Cortex of kidney (tissue), 1 donor: ENCODE measurements at places on chromosomes 5 and 9.

DNA sequence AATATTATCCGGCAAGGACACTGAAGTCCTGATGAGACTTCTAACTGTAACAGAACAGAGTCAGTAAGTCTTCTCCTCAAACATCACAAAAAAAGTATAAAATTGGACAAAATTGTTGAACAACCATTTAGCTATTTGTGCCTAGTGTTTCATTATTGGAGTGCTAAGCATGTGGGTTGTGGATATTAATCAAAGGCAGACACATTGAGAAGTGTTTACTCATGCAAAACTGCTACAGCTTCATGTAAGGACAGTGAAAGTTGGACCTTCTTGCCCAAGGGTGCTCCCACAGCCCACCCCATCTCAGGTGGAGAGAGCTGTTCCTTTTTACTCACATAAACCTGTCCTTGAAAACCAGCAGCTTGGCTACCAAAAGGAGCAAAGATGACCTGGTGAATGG is 355.1 kb upstream of the DAB2 start:
- DNase-seq = no peak

DNA sequence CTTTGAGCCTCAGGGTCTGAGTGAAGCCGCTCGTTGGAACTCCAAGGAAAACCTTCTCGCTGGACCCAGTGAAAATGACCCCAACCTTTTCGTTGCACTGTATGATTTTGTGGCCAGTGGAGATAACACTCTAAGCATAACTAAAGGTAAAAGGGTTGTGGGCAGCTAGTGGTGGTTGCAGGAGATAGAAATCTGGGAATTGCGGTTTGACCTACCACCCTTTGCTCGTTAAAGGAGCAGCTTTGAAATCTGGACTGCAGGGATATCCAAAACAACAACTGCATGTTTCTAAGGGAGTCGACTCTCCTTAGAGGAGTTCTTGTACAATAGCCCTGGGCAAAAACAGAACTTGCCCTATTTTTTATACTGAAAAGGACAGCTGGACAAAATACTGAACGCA is 19.0 kb downstream of the ABL1 start:
- no peak for DNase-seq

DNA sequence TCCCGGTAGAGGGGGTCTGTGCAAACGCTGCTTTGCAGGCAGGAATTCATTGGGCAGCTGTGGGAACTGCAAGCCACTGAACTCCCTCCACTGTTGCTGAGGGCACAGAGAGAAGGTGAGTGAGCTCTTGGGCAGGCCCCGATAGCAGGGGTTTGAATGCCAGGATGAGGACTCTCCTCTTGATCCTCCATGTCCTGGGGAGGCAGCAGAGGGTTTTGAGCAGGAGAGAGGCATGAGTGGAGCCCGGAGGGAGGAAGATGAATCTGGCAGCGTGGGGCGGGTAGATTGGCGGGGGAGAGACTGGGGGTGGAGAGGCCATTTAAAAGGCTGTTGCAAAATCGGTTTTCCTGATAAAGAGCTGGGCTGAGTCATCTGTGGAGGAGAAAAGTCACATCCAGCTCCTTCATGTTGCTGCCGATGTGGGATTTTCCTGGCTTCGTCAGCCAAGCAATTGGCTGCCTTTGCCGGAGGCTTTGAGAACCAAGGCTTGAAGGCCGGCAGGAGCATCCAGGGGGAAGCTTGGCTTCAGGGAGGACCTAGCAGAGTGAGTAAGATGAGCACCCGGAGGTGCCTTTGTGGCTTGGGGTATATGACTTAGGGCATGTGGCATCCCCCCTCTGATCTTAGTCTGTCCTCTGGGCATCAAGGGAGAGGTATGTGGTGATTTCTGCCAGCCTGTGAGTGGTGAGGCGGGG is at the start of gene SYNPO:
Gene SYNPO, plus strand, starts transcription at position 350 of the 695 bp plus-strand sequence. CDS start 7,616 bp downstream, outside the sequence.
- DNase-seq = no peak

DNA sequence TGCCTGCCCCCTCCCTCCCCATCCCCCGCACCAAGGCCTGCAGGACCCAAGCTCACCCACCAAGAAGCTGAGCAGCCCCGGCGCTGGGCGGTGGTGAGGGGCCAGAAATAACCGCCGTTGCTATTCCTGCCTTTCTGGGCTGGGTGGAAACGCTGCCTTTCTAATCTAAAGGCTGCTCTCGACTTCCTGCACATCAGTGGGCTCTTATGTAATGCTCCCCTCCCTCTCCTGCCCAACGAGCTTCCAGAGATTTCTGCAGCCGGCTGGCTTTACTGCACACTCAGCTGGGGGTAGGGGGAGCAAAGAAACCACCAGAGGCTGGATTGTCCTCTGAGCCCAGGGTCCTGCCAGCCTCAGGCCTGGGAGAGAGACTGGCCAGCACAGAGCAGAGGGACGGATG is 6.9 kb upstream of the EGR1 start:
- DNase-seq = no peak

DNA sequence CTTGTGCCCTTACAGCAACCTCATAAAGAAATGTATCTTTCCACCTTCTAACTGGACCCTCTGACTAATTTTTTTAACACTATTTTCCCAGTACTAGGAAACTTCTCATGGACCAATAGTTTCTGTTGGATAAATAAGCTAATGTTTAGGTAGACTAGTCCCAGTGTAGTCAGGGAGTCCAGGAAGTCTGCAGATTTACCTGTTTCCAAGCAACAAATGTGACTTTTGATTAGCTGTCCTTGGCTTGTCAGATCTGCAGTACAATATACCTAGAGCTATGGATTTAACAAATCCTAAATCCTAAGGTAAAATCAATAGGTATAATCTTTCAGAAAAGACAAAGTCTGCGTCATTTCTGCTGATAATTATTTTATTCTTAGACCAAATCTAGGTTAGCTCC is 55.7 kb downstream of the FAM174A start:
- no peak for DNase-seq

- DNase-seq = no peak
Observed at GRCh38 chr5:74579215-74579614, 61.3 kb downstream of the ENC1 start.

DNA sequence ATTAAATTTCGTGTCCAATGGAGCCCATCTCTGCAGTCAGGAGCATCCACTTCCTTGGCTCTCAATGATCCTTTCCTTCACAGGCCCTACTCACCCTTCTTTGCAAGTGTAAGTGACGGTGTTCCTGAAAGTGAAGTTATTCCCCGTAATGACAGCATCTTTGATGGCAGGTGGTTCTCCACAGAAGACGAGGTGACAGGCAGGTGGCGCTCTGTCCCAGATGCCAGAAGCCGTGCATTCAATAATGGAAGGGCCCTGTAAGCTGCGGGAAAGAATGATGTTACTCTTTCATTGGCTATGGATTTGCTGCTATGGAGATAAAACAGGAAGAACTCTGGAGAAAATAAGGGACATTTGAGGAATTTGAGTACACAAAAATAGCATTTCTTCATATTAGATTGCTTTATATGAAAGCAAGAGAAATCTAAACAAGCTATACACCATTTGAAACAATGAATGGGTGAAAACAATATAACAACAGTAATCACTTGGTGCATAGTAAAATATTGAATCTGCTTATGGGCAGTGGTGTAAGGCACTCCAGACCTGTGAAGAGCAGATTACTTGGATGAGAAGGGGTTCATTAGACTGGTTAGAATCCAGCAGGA is 89.9 kb upstream of the TXNDC8 start:
- DNase-seq = no peak

DNA sequence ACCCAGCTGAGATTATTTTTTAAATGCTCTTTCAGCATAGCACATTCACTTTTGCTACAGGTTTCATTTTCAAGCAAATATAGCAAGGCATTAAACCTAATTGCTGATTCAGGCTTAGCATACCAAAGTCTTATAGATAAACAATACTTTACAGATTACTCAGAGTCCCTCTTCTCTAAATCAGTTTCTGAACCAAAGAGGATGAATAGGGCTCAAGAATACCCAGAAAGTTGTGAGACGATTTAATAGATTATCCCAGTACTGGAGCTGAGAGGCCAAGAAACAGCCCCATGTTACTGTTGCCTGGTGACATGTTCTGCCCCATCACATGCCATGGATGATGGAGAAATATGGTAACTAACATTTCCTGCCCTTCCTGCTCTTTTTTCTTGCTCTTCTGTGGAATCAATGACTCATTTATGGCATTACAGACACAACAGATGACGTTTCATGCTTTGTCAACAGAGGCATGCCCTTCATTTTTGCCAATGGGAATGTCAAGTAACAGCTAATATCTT is 18.1 kb upstream of the SSBP2 start:
- DNase-seq = no peak

DNA sequence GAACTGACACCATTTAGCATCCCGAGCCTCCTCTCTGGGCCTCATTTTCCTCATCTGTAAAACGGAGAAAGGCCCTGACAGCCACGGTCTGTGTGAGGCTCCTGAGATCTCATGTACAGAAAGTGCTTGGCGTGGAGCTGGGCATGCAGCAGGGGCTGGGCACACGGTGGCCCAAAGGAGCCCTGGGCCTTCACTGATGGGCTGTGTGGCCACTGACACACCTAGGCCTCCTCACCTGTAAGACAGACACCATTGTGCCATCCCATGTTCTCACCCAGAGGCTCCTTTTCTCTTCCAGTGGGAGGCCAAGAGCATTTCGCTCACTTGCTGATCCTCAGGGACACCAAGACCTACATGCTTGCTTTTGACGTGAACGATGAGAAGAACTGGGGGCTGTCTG is 1.6 kb downstream of the ORM1 start:
- DNase-seq = no peak

GRCh38 chr5:72558383-72558782 is 51.2 kb upstream of the ZNF366 start:
- no peak for DNase-seq
